ENCODE measurements at places on chromosomes 12 and 14. TPM values are rescaled to one million over a fixed set of nuclear protein-coding genes. Genes with fewer than 3 reads are reported as not detected.

The TRIM9 gene
- total RNA-seq, result 0.21 TPM

The IL31 gene
- total RNA-seq, result not detected

The PRR4 gene
- 0.76 TPM for total RNA-seq

The HOTAIR gene
- not detected for total RNA-seq

The DLGAP5 gene
- total RNA-seq, result 12.5 TPM

The RNASE7 gene
- 1.1 TPM for total RNA-seq

The AQP5 gene
- total RNA-seq, result 18.4 TPM

The TEAD4 gene
- 14.9 TPM for total RNA-seq

The APOF gene
- not detected for total RNA-seq

The CD4 gene
- total RNA-seq, result 11.8 TPM

The LIN7A gene
- total RNA-seq, result 0.57 TPM

The KRT77 gene
- not detected for total RNA-seq

The NTF3 gene
- total RNA-seq, result 2.3 TPM

DNA sequence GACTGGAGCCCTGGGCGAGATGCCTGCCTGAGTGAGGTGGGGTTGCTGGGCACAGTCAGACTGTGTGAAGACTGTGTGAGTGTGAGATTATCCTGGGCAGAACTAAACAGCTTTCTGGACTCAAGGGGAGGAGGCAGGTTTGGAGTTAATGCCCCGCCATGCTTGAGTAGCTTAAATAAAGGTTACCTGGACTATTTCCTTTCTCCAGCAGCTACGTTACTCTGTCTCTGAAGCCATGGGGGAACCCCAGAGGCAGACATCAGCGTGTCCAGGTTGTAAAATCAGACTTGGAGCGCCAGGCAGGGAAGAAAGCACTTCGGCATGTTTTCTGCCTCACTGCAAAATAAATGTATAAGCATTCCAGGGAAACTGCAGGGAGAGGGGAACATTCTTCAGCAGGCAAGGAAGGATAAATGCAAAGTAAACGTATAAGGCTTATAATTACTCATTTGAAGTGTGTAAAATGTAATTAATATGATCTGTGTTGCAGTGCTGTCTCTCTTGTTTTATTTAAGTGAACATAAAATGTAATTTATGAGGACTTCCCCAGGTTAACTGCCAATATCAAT, 129.7 kb downstream of the CHST11 start:
- DNase-seq, result no peak

GRCh38 chr14:96598332-96598928, 96.2 kb downstream of the PAPOLA start:
- DNase-seq, result no peak

DNA sequence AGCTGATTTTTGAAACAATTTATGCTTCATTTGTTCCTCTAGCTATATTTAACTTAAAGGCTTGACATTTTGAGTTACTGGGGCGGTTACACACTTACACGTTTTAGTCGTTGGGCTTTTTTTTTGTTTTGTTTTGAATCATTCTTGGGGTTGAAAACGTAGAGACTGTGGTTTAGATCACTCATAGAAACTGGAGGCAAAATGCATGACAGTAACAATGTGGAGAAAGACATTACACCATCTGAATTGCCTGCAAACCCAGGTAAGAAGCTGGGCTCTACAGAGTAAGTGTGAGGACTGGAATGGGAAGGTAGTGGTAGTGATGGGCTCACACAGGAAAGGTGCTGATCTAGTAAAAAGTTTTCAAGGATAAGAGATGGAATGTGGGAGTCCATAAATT, at the start of gene CLEC2D:
Gene CLEC2D, plus strand, starts transcription at position 180 of the 400 bp plus-strand sequence. Its CDS starts 22 bp downstream, at position 202.
- no peak for DNase-seq

GRCh38 chr14:101175731-101176534, 272.4 kb upstream of the RTL1 start:
- DNase-seq, result no peak

DNA sequence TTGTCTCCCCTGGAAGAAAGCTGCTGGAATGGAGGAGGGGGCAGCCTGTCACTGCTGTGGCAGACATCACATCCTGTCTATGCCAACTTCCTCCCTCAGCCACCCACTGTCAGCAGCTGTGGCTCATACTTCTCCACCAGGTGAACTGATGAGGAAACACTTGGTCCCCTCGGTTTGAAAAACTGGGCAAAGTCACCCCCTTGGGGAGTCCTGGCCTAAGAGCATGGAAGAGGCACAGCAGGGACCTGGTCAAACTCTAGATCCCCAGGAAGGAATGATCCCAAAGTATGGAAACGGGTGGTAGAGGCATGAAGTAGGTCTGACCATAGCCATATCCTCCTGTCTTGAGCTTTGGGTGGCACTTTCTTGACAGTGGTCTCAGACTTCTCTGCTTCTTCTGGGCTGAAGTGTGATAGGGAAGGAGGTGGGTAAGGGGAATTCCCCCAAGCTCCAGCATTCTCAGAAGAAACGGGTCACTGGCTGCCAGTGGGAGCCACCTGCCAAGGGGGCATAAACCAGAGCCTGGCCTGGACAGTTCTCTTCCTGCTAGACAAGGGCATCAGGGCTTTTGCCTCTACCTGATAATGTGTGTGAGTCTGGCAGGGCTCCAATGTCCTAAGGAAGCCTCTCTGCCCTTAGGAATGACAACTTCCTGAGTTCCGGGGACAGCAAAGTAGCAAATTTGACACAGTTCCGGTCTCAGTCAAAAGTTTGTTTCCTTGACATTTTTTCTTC, 36.0 kb downstream of the FMNL3 start:
- DNase-seq, result no peak

GRCh38 chr12:54984658-54985376, at the start of gene TESPA1:
Gene TESPA1 (minus strand): TSS chr12:54984762. CDS start chr12:54974562, 10,200 bp downstream.
- DNase-seq, result peak; percentile 21

DNA sequence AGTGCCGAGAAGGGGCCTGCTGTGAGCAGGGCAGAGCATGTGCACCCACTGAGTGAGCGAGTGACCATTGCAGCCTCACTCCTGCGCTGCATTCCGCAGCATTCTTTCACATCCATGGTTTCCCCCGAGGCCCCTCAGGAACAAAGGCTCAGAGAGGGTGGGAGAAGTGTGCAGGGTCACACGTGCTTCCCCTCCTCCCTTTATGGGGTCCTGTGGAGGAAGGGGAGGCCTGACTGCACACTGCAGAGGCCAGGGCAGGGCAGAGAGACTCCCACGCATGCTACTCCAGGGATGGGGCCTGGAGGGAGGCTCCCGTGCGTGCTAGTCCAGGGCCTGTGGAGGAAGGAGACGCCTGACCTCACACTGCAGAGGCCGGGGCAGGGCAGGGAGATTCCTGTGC, 63.2 kb downstream of the DIO3 start:
- no peak for DNase-seq

- DNase-seq, result no peak
These were observed 90.0 kb upstream of the SLC38A4 start for GRCh38 chr12:46915836-46916235.

GRCh38 chr12:70255311-70255710, 12.1 kb downstream of the CNOT2 start:
- DNase-seq, result no peak

GRCh38 chr12:113174461-113175384, 10.6 kb downstream of the DDX54 start:
- DNase-seq, result no peak

- no peak for DNase-seq
These were observed 14.3 kb downstream of the SLC17A8 start for GRCh38 chr12:100371146-100371545.

- no peak for DNase-seq
These were observed 8.2 kb downstream of the TMEM121 start for GRCh38 chr14:105534586-105534985.

DNA sequence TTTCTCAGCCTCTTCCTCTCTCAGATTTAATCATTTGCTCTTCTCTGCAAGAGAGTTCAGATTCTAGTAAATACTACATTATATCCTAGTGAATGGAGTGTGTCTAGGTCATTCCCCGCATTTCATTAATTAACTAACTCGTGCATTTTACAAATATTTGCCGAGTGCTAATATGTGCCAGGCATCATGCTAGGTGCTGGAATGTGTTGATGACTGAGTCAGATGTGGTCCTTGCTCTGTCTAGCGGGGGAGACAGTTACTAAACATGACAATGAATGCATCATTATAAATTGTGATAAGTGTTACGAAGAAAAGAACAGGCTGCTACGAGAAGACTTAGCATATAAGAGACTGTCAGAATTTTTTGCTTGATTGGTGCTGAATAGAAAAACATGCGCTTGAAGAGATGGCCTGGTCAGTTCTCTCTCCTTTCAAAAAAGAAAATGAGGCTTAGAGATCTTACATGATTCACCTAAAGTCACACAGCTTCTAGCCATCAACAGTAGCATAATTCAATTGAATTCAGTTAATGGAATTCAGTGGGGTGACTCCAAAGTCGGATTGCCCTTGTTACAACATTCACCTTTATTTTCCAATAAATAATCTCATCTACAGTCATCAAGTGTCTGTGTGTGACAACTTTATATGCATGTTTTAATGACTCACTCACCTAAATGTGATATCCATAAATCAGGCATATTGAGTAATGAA, 48.7 kb upstream of the MAX start:
- no peak for DNase-seq

- DNase-seq, result no peak
These were observed at the start of gene ATN1 for GRCh38 chr12:6927379-6928021. Gene ATN1 (plus strand): TSS chr12:6927959. CDS start chr12:6934002, 6,043 bp downstream.

DNA sequence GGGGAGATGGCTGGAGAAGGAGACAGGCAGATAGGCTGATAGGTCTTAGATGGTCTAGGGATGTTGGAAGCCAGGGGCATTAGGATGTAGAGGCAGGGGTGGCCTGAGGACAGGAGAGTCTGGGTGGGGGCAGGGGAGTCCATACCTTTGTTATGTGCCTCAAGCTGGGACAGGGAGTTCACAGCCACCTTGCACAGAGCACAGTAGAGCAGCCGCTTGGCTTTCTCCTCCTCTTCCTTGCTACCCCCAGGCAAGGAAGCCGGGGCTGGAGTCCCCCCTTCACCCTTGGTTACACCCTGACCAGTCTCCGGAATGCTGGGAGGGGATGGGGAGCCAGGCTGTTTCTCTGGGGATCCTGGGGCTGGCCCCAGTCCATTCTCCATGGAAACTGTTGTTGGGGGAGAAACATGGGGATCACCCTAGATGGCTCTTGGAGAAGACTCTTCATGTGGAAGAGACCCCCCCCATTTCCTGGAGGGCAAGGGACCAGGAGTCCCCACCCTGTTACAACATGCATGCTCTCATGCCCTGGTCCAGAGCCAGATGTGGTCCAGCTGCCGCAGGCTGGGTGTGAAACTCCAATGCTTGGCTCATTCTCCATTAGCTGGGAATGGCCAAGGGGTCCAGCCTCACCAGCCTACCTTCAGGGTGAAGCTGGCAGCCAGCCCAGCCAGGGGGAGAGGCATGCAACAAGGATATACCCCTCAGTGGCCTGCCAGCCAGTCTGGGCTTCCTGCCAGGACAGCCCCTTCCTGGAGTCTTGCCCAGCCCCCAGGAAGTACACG, 7.2 kb upstream of the GPR84 start:
- no peak for DNase-seq

- DNase-seq, result no peak
These were observed 138.1 kb upstream of the FLRT2 start for GRCh38 chr14:85391892-85392291.

GRCh38 chr12:131720921-131721320, 10.0 kb downstream of the SFSWAP start:
- DNase-seq, result no peak

- no peak for DNase-seq
These were observed 20.5 kb downstream of the HPD start for GRCh38 chr12:121838126-121838525.

- DNase-seq, result no peak
These were observed 151.9 kb downstream of the ACSS3 start for GRCh38 chr12:81229759-81230158.

GRCh38 chr12:111858778-111859177, 16.8 kb downstream of the MAPKAPK5 start:
- no peak for DNase-seq

GRCh38 chr12:50032515-50032853, 7.2 kb upstream of the RACGAP1 start:
- DNase-seq, result no peak

DNA sequence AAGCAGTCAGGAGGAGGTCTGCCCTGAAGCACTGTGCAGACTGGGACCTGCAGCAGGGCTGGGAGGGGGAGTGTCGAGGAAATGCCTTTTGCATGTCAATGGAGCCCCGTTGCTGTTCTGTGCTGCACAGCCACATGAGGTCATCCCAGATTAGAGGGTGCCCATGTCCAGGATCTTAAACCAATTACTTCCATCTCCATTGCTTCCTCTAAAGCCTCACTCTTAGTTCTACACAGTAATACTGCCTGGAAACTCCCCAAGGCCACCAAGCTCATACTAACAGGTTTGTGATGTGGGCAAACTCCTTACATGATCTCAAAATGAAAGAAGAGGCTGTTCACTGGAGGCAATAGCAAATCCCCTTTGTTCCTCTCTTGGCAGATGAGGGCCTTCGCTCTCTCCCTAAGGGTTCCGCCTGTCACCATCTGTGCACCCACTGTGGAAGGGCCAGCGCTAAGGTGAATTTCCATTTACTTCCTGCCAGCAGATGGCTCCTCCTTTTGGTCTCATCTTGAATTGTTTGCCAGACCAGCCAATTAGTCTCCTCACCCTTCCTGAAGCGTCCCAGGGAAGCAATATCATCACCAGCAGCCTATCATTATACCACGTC, 35.4 kb upstream of the LTA4H start:
- no peak for DNase-seq

GRCh38 chr12:118033902-118034301, 17.4 kb downstream of the RFC5 start:
- no peak for DNase-seq

- no peak for DNase-seq
These were observed 290.9 kb downstream of the PPFIA2 start for GRCh38 chr12:81468206-81468605.

- no peak for DNase-seq
These were observed 36.8 kb downstream of the PAPOLA start for GRCh38 chr14:96538990-96539317.

GRCh38 chr12:64678835-64679234, 68.5 kb downstream of the RASSF3 start:
- DNase-seq, result no peak

DNA sequence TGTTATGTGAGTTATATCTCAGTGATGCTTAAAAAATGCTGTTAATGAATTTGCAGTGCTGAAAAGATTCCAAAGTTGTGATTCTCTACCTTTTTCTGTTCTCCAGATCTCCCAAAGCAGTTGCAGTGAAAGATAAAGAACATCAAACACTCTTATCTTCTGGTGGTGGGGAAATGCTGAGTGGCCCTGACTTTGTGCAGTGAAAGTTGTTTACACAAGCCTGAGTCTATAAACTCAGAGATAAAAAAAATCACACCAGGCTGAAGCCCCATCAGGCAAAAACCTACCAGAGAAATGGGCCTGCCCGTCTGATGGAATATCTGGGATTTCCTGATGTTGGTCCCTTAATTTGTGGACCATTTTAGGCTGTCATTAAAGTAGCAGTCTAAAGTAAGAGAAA, 46.1 kb downstream of the RASSF3 start:
- DNase-seq, result no peak

DNA sequence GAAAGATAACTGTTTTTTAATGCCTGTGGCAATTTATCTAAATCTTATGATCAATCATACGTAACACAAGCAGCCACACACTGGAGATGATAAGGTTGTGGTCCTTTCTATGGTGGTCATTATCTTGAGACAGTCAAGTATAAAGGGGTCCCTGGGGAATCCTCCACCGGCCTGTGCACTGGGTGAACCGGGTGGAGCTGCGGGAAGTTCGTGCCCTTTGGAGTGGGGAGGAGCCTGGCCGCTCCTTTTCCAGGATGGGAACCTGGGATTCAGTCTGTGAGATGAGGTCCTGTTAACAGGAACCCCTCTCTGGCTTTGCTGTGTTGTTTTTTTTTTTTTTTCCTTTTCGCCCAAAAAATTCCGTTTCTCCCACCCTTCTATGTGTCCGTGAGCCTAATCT, 167.5 kb upstream of the RPL10L start:
- no peak for DNase-seq

- no peak for DNase-seq
These were observed 190.2 kb downstream of the ANO4 start for GRCh38 chr12:100984796-100985195.

- no peak for DNase-seq
These were observed 101.1 kb downstream of the OTOGL start for GRCh38 chr12:80200414-80200813.
